ENCODE measurements at places on chromosomes 7 and 10. TPM values are rescaled to one million over a fixed set of nuclear protein-coding genes. Genes with fewer than 3 reads are reported as not detected.
A peak's percentile ranks its signal among the peaks of the same experiment; 100 is the strongest.

- H3K4me1 ChIP-seq, result peaks cover 13% of the 10 kb centered on the region
- no peak overlapping the region for H3K27ac ChIP-seq
- no peak overlapping the region for H3K4me3 ChIP-seq
Measured at GRCh38 chr7:144390481-144390880, 13.0 kb downstream of the NOBOX start.

- H3K4me1 ChIP-seq, result no peaks in the 10 kb centered on the region
- H3K27me3 ChIP-seq, result no peaks in the 10 kb centered on the region
- H3K4me3 ChIP-seq, result no peak overlapping the region
- no peaks in the 10 kb centered on the region for H3K36me3 ChIP-seq
Measured at GRCh38 chr7:99289185-99289584, 16.5 kb downstream of the MYH16 start.

- no peaks in the 10 kb centered on the region for H3K4me1 ChIP-seq
- DNase-seq, result no peak
- no peak overlapping the region for H3K4me3 ChIP-seq
- no peak overlapping the region for H3K27ac ChIP-seq
- H3K36me3 ChIP-seq, result no peaks in the 10 kb centered on the region
- H3K27me3 ChIP-seq, result peaks cover 60% of the 10 kb centered on the region
Measured at GRCh38 chr7:4434306-4434705, 247.8 kb upstream of the FOXK1 start.

DNA sequence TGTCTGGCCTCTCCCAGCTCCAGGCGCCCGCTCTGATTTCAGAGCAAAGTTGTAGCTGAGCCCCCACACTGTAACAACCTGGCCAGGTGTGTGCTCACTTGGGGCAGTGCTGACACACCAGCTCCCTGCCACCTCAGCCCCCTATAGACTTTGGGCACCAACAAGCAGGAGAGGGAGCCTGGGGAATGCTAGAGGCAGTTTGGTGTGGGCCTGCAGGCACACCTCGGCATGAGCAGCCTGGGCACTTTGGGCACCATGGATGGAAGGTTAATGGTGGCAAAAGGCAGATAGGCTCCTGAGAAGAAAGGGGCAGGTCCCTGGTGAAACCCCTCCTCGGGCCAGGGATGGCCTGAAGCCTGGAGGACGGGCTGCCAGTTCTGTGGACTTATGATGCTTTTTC lies 212.7 kb upstream of the GNAI1 start:
- DNase-seq, result no peak
- no peak overlapping the region for H3K27ac ChIP-seq
- no peaks in the 10 kb centered on the region for H3K36me3 ChIP-seq
- H3K4me1 ChIP-seq, result no peaks in the 10 kb centered on the region
- no peak overlapping the region for H3K4me3 ChIP-seq

DNA sequence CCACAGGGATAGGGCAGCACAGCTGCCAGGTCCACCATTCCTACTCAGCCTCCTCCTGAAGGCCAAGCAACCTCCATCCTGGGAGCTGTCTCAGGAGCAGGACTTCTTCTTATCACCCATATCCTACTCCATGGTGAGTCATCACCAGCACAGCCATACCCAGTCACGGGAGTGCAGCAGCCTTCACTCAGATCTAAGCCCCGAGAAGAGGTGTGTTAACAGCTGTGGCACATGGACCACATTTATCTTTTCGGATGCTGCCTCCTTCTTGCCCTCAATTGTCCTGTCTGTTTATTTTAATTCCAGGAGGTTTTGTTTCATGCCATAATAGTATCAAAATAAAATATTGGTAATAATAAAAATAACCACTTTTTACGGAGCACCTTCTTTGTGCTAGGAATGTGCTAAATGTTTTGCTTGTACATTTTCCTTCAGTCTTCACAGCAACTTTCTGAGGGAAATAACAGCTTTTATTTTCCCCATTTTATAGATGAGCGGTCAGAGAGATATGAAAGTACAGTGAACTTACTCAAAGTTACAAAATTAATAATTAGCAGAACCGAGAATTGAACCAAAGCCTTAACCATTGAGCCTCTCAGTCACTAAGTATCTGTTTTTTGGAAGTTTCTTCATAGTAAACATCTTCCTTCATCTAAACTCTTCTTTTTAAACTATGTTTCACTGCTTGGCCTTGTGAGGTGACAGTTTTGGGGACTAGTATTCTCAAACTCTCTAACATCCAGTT lies 2.5 kb upstream of the KEL start:
- H3K4me1 ChIP-seq, result no peaks in the 10 kb centered on the region
- H3K36me3 ChIP-seq, result no peaks in the 10 kb centered on the region
- H3K27ac ChIP-seq, result no peak overlapping the region

- peak overlapping the region; percentile 28 for H3K27ac ChIP-seq
- peaks cover 15% of the 10 kb centered on the region for H3K36me3 ChIP-seq
- no peaks in the 10 kb centered on the region for H3K27me3 ChIP-seq
- DNase-seq, result no peak
- no peaks in the 10 kb centered on the region for H3K4me1 ChIP-seq
Measured at GRCh38 chr10:34339816-34340553, 475.1 kb downstream of the PARD3 start.

DNA sequence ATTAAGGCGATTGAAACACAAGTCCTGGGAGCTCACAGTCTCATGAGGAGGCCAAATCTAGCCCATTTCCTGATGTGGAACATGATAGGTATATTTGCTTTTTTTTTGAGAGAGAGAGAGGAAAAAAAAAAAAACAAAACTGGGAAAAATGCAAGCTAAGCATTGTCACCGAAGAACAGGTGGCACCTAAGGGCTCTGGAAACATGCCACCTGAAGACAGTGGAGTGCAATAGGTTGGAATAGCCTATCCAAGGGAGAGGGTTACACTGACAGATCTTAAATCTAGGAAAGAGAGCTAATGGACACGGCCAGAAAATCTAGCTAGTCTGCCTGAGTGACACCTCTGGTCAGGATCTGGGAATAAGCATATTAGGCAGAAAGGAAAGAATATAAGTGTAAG lies 110.2 kb downstream of the SRI start:
- no peak overlapping the region for H3K27ac ChIP-seq
- no peaks in the 10 kb centered on the region for H3K4me1 ChIP-seq
- peaks cover 6% of the 10 kb centered on the region for H3K36me3 ChIP-seq
- peaks cover 84% of the 10 kb centered on the region for H3K27me3 ChIP-seq
- H3K4me3 ChIP-seq, result no peak overlapping the region

DNA sequence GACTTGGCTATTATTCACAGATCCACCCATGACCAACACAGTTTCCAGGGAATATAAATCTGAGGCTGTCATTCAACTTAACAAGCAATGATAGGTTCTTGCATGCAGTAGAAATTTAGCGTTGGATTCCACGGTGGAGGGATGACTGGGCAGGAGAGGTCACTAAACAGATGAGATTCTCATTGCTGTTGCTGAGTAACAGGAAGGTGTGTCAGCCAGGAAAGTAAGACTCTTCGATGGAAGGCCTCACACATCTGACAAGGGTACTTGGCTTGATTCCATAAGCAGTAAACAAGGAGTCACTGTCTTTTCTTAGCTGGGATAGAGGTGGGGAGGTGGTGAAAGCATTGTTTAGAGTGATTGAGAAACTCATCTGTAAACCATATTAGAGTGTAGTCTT lies 1152.0 kb downstream of the SORCS3 start:
- H3K27me3 ChIP-seq, result no peaks in the 10 kb centered on the region
- H3K27ac ChIP-seq, result no peak overlapping the region
- H3K4me1 ChIP-seq, result peaks cover 14% of the 10 kb centered on the region

GRCh38 chr10:119250641-119251314 lies 43.4 kb downstream of the GRK5 start:
- H3K27ac ChIP-seq, result no peak overlapping the region
- DNase-seq, result peak; percentile 52
- no peak overlapping the region for H3K4me3 ChIP-seq
- H3K4me1 ChIP-seq, result peaks cover 25% of the 10 kb centered on the region

GRCh38 chr10:32943854-32944661 lies 14.0 kb downstream of the ITGB1 start:
- H3K27ac ChIP-seq, result peak overlapping the region; percentile 57
- no peak overlapping the region for H3K4me3 ChIP-seq
- no peak for DNase-seq
- H3K4me1 ChIP-seq, result peaks cover 54% of the 10 kb centered on the region

DNA sequence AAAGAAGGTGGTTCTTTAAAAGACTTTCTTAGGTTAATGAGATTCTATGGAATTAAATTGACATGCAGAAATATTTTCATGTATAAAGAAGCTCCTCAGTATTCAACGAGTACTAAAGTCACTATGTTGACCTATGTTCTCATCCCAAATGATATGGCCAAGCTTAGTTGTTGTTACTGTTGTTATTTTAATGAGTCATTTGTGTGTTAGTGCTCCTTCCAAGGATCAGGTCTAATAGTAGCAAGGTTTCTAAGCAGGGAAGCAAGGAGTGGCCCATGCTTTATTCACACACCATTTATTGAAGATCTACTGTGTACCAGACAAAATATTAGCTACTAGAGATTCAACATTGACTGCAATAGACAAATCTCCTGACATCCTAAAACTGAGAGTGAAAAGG lies 41.9 kb downstream of the LRRN3 start:
- H3K4me3 ChIP-seq, result no peak overlapping the region
- no peaks in the 10 kb centered on the region for H3K27me3 ChIP-seq
- peaks cover 3% of the 10 kb centered on the region for H3K36me3 ChIP-seq
- DNase-seq, result peak; percentile 49
- H3K4me1 ChIP-seq, result peaks cover 7% of the 10 kb centered on the region

DNA sequence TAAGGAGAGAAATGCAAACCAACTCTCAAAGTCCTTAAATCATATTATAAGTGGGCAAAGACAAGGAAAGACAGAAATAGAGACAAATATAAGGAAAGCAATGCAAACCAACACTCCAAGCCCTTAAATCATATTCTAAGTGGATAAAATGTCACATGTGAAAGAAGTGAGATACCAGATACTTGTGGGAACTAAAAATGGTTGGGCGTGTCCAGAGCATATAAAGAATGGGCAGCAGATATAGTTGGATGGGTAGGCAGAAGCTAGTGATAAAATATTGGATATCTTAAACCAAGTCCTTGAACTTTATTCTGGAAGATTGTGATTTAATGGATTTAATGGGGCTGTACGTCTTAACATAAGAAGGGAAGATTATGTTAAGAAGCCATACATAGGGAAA lies 1065.2 kb upstream of the C7orf33 start:
- no peak for DNase-seq
- H3K4me1 ChIP-seq, result no peaks in the 10 kb centered on the region
- H3K4me3 ChIP-seq, result no peak overlapping the region
- H3K36me3 ChIP-seq, result no peaks in the 10 kb centered on the region

DNA sequence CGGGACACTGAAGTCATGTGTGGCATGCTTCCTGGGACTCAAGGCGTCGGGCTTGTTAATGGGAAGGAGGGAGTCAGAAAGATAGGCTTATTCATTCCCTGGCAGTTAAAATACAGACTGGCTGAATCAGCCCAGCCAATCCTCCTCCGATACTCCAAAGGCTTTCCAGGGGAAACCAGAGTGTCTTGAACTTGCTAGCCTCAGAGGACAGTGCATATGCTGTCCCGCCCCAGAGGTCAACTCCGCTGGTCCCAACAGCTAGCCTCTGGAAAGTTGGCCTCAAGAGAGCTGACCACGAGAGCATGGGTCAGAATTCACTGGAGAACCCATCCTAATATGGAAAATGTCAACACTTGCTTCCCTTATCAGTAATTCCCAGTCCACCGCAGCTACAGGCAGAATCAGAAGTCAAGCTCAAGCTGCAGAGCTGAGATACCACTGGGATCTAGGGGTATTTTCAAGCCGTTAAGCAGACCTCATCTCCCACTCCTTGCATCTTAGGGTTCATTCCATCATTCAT lies 43.0 kb downstream of the ELMO1 start:
- no peaks in the 10 kb centered on the region for H3K36me3 ChIP-seq
- H3K27me3 ChIP-seq, result no peaks in the 10 kb centered on the region
- H3K4me3 ChIP-seq, result no peak overlapping the region
- H3K4me1 ChIP-seq, result no peaks in the 10 kb centered on the region

- no peak for DNase-seq
- peaks cover 14% of the 10 kb centered on the region for H3K4me1 ChIP-seq
- no peaks in the 10 kb centered on the region for H3K27me3 ChIP-seq
Measured at GRCh38 chr7:36469236-36469635, 79.6 kb downstream of the ANLN start.

GRCh38 chr7:121741896-121742295 lies 131.1 kb upstream of the PTPRZ1 start:
- H3K27me3 ChIP-seq, result no peaks in the 10 kb centered on the region
- DNase-seq, result peak; percentile 93
- no peak overlapping the region for H3K27ac ChIP-seq
- no peak overlapping the region for H3K4me3 ChIP-seq
- H3K36me3 ChIP-seq, result no peaks in the 10 kb centered on the region

DNA sequence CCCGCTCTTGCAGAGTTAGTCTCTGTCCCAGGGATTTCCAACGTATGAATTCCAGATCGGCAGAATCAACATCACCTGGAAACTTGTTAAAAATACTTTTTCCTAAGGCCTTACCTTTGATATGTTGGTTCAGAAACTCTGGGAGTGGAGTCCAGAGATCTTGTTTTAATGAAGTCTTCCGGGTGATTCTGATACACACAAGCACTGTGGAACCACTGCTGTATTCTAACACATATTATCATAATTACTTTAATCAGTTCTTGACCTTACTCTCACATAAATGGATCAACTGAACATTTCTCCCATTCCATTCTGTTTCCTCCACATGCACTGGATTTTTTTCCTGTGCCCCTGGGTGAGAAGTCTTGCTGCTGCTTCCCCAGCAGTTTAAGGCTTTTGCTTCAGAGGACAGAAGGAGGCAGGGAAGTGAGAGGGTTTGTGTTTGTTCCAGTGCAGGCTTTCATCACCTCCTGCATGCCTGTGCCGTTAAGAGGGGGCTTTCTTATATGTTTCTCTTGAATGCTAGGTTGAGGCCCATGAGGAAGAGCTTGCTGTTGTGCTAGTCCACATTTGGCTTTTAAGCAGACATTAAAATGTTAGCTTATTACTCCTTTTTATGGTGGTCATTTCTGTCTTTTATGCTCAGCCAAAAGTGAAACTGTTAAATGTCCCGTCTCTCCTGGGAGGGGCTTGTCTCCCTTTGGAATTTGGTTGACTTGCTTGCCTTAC lies 32.4 kb downstream of the CCSER2 start:
- H3K36me3 ChIP-seq, result no peaks in the 10 kb centered on the region
- H3K4me1 ChIP-seq, result peaks cover 32% of the 10 kb centered on the region
- H3K27ac ChIP-seq, result no peak overlapping the region

DEPP1 gene
- total RNA-seq, result 0.84 TPM

AMPH gene
- total RNA-seq, result 0.63 TPM

GNAT3 gene
- total RNA-seq, result not detected

C7orf25 gene
- total RNA-seq, result 4.4 TPM

NPY4R gene
- total RNA-seq, result not detected

MACC1 gene
- total RNA-seq, result 0.14 TPM

COMTD1 gene
- 18.3 TPM for total RNA-seq

Measured in MCF 10A (cell line).